PC-9 (cell line): ENCODE measurements at places on chromosomes 6 and 20. TPM values are rescaled to one million over a fixed set of nuclear protein-coding genes. Genes with fewer than 3 reads are reported as not detected.

- DNase-seq = peak; percentile 76
Measured at GRCh38 chr20:24095756-24096155, 107.2 kb upstream of the GGTLC1 start.

DNA sequence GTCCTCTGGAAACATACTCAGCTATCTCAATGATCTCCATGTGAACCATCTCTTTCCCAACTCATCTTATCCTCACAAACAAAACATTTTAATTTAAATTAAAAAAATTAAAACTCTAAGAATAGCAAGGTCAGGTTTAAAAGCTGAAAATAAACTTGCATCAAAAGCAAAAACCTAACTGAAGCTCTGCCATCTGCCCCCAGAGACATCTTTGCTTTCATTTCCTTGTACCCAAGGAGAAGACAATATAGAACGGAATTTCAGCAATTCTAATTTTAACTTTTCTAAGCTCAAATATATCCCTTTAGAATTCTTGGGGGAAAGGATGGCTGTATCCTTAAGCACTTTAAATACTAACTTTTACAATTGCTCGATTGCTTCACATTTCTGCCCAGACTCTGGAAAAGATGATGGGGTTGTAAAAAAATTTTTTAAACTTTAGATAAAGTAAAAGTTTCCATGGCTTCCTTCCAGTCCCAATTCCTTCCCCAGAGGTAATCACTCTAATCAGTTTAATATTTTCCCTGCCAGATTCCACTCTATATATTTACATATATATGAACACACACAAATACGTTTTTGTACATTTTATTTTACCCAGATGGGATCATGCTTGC is 69.2 kb upstream of the SMIM29 start:
- no peak for DNase-seq

GRCh38 chr6:116557893-116558292 is 4.3 kb downstream of the CALHM4 start:
- peak; percentile 94 for DNase-seq

DNA sequence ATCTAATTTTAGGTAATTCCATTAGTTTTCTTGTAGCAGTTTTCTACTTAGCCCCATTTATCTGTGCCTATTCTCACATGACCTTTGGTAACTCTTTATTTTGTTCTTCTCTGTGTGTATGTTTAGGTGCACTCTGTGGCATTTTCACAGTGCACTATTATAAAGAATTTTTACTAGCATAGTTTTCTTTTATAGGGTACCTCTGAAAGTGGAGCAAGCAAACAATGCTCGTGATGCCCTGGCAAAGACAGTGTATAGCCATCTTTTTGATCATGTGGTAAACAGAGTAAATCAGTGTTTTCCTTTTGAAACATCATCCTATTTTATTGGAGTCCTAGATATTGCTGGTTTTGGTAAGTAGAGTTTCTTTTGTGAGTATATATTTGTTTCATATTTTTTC is 107.9 kb downstream of the MYO6 start:
- no peak for DNase-seq

DNA sequence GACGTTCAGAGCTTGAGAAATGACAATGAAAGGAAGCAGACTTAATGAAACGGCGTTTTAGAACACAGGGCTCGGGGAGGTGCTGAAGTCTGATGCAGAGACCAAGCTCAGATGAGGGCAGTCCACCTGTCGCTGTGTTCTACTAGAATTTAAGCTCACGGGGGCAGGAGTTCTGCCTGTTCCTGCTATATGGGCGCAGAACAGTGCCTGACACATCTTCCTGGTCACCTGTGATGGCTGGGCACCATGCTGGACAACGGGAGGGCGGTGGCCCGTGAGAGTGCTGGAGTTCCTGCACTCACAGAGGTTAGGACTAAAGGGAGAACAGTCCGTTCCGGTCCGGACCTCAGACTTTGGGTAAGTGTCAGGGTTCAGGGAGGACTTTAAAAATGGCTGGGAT is 130.6 kb downstream of the ERMARD start:
- DNase-seq = no peak

GRCh38 chr20:13546497-13547131 is 92.1 kb downstream of the TASP1 start:
- DNase-seq = peak; percentile 77

DNA sequence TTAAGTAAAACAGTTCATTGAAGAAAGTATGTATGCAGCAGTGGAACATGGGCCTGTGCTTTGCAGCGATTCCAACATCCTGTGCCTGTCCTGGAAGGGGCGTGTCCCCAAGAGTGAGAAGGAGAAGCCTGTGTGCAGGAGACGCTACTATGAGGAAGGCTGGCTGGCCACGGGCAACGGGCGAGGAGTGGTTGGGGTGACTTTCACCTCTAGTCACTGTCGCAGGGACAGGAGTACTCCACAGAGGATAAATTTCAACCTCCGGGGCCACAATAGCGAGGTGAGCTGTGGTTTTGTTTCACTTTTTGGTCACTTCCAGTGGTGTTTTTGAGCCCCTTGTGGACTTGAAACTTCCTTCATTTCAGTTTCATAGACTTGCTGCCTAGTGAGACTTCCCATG is 1.7 kb downstream of the TULP4 start:
- DNase-seq = no peak

DNA sequence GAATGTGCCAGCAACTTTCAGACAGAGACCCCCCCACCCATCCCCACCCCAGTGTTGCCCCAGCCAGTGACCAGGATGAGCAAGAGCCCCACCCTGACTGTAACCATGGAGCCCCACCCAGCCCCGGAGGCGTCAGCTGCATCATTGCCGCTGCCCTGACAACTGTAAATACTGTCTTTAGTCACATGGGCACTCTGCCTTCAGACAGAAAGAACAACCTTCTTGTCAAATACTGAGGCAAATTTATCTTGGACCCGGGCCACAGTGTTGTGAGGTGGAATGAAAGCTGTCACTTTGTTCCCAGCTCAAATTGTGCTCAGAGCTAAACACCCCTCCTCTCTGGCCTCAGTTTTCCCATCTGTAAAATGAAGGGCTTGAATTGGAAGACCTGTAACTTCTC is 23.7 kb downstream of the MOCS3 start:
- DNase-seq = peak; percentile 72

DNA sequence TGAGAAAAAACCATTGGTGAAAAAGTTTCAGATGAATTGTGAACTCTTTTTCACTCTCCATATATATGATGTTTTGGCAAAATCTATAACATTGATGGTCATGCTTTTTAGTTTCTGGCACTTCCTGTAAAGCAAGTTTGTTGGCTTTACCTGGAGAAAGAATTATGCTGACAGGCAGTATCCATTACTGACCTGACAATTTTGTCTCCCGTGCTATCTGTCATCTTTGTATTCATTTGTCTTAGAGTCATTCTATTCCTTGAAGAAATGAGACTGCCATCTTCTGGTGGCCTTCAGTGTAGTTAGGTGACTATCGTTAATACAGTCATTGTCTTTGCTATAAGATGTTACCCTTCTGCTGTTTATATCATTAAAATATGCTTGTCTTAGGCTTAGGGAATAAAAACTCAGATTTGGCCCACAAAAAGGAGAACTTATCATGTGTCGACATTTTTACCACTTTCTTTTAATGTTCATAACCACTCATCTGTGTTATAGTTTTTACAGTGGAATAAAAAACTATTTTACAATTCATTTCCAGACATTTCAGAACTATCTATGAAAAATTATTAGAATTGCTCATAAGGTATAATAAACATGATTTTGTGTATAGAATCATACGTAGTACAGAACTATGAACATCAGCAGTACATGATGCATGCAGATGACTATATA is 707.0 kb downstream of the EPM2A start:
- DNase-seq = peak; percentile 69

GRCh38 chr6:120938876-120939472 is 395.3 kb downstream of the TBC1D32 start:
- DNase-seq = no peak

GRCh38 chr6:112432853-112433252 is 85.7 kb downstream of the RFPL4B start:
- DNase-seq = no peak

DNA sequence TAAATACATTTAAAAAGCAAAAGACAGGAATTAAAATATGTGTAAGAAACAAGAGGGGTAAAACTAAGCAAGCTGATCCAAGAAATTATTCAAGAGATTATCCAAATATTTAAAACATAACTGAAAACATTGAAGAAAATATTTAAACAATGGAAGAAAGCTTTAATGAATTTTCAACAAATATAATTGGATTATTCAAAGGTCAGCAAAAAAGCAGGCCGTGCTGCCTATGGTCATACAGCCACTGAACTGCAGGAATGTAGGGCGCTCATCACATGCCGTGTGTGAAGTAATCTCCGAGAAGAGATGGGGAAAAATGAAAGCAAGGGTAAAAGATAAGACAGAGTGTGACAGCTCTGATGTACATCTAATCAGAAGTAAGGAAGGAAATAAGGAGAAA is 1195.4 kb upstream of the EYS start:
- no peak for DNase-seq

GRCh38 chr20:3209257-3209945 is at the start of gene ITPA:
Gene ITPA (plus strand): TSS chr20:3209498. CDS start chr20:3209552, 54 bp downstream.
- DNase-seq = peak; percentile 53

- no peak for DNase-seq
Measured at GRCh38 chr6:119459207-119459974, 109.8 kb upstream of the MAN1A1 start.

DNA sequence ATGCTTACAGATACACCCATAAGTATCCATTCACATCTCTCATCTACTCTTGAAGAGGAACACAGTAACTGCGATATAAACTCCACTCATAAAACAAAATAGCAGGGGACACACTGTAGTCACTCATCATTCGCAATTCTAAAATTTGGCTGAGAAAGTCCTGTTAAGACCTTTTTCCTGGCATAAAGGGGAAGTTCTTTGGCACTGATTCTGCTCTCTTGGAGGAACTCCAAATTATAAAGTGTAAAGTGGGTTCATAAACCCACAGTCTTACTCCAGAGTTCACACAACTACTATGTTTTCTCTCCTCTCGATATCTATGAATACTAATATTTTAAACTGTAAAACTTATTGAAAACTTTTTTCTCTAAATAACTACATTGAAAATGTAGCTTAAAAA is 80.6 kb downstream of the ADGB start:
- no peak for DNase-seq

- no peak for DNase-seq
Measured at GRCh38 chr6:151701911-151702562, 105.4 kb upstream of the ESR1 start.

- no peak for DNase-seq
Measured at GRCh38 chr20:36642136-36642535, 3.9 kb downstream of the SLA2 start.

GRCh38 chr6:20565342-20565741 is 31.1 kb downstream of the CDKAL1 start:
- DNase-seq = no peak

DNA sequence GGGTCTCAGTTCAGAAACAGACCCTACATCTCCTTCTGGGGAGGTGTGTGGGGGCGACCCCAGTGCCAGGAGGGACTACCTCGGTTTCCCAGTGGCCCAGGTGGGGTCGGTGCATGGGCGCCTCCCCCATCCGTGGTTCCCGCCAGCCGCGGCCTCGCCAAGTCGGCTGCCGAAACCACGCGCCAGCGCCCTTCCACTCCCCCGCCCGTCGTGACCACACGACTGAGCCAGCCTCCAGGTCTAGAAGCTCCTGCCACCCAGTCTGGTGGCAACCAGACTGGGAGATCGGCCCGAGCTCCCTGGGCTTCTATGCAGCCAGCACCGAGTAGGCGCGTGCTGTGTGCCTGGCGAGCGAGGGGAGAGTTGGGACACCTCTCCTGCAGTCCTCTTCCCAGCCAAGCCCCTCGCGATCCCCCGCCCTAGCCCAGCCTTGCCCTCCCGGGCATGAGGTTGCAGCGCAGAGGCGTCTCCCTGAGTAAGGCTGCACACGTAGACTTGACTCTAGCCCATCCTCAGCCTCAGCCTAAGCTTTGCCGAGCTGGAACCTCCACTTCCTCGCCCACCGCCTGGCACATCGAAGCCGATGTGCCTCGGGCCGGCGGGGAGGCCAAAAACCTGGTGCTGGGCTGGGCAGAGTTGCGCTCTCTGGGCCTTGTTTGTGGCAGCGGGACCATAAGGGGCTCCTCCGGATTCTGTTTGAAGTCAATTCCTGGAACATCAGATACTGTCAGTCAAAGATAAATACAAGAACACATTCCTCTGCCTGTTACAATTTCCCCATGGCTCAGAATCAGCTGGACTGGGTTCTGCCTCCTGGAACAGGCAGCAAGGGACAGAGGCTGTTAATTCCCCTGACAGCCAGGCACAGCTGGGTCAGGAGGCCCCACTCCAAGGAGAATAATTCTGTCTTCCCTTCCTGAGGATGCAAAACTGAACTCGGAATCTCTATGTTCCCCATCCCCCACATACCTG is 1.5 kb upstream of the CPNE5 start:
- DNase-seq = no peak

- no peak for DNase-seq
Measured at GRCh38 chr20:18504479-18505060, 3.2 kb upstream of the SEC23B start.

DNA sequence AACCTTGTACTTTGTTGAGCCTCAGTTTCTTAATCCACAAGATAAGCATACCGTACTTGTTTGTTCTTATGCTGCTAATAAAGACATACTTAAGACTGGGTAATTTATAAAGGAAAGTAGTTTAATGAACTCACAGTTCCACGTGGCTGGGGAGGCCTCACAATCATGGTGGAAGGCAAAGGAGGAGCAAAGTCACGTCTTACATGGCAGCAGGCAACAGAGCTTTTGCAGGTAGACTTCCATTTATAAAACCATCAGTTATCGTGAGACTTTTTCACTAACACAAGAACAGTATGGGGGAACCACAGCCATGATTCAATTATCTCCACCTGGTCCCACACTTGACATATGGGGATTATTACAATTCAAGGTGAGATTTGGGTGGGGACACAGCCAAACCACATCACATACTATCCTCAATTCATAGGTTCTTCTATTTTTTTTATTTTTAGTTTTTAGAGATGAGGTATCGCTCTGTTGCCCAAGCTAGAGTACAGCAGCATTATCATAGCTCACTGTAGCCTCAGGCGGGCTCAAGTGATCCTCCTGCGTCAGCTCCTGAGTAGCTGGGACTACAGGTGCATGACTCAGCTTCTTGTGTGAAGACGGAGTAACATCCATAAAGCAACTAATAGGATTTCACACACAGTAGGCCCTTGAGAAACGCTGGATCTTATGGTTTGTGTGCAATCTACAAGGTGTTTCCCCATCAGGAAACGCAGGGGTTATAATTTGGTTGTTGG is 76.7 kb upstream of the IYD start:
- no peak for DNase-seq

GRCh38 chr6:52576392-52577021 is 353 bp downstream of the TRAM2 start:
- peak; percentile 73 for DNase-seq

- no peak for DNase-seq
Measured at GRCh38 chr6:43707269-43707668, 19.7 kb upstream of the MRPS18A start.

GRCh38 chr20:7500231-7500663 is 440.0 kb downstream of the HAO1 start:
- no peak for DNase-seq

GRCh38 chr20:52744441-52744840 is 227.7 kb upstream of the TSHZ2 start:
- DNase-seq = no peak

Gene IL17F
- not detected in 2 replicates for total RNA-seq

Gene GLP1R
- not detected in 2 replicates for total RNA-seq

Gene CRISP1
- not detected in 2 replicates for total RNA-seq

Gene SLC2A10
- total RNA-seq = 28.6 and 33.6 TPM in 2 replicates

Gene CST2
- not detected in 2 replicates for total RNA-seq

Gene PTPRK
- total RNA-seq = 82.5 and 89.3 TPM in 2 replicates

Gene BPIFA1
- total RNA-seq = not detected in 2 replicates

Gene COL10A1
- total RNA-seq = not detected in 2 replicates

Gene SYS1
- 35.1 and 38.8 TPM in 2 replicates for total RNA-seq

Gene CLDN20
- not detected in 2 replicates for total RNA-seq

Gene PXDC1
- 29.3 and 30.8 TPM in 2 replicates for total RNA-seq

Gene NOTCH4
- 1.2 and 1.5 TPM in 2 replicates for total RNA-seq

Gene KCNQ5
- 0.20 and 1.2 TPM in 2 replicates for total RNA-seq

Gene GMPR
- total RNA-seq = 2.0 and 2.4 TPM in 2 replicates

Gene RNF217
- total RNA-seq = 38.3 and 42.3 TPM in 2 replicates
